Cortex of kidney (tissue), 1 donor: ENCODE measurements at places on chromosomes 11 and 22.

GRCh38 chr11:126136507-126136906 is 73.8 kb upstream of the CDON start:
- no peak for DNase-seq

GRCh38 chr11:11344045-11344444 is 9.0 kb downstream of the CSNK2A3 start:
- no peak for DNase-seq

GRCh38 chr22:33220476-33221080 is 162.4 kb upstream of the SYN3 start:
- no peak for DNase-seq

- DNase-seq: no peak
These were observed 100.6 kb downstream of the FBXO7 start for GRCh38 chr22:32574958-32575910.

GRCh38 chr11:30811226-30811755 is 225.1 kb upstream of the MPPED2 start:
- no peak for DNase-seq
